ENCODE measurements at places on chromosomes 2 and 18.

- no peak for DNase-seq
These were observed 36.4 kb upstream of the PHLPP1 start for GRCh38 chr18:62678847-62679485.

DNA sequence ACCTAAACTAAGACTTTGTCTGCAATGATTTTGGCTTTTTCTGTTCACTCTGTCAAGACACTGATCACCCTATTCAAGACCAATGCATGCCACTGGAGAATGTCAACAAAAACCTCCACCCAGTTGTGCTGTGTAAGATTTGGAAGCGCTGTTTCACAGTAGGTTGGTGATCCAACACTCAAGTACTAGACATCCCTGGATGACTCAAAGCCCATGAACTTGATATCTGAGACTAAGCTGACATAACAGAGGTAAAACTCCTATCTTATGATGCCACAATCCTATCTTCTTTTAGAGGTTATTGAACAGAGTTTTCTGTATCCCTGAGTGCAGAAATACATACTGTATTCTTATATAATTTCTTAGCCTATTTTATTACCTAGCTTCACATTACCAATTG lies 251.3 kb upstream of the ETAA1 start:
- DNase-seq = no peak

- no peak for DNase-seq
These were observed 526 bp downstream of the PRKRA start for GRCh38 chr2:178450524-178450773.

DNA sequence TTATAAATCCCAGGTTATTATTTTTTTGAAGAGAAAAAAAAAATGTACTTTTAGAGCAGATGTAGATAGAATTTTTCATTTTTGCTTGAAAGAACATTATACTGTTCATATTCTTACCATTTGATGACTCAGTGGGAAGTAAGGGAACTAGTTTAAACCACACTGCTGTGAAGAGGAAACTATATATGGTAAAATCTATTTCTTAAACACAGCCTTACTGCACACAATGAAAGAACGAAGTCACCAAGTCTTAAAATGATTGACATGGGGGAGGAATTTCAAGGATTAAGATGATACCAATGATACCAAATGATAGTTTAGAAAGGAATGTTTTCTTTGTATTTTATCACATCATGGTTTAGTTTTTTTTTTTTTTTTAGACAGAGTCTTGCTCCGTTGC lies 5.0 kb downstream of the ACTR2 start:
- peak; percentile 36 for DNase-seq

- no peak for DNase-seq
These were observed 96.2 kb upstream of the ARHGAP28 start for GRCh38 chr18:6633310-6633709.

- no peak for DNase-seq
These were observed 131.6 kb upstream of the PKDCC start for GRCh38 chr2:41916177-41916576.

DNA sequence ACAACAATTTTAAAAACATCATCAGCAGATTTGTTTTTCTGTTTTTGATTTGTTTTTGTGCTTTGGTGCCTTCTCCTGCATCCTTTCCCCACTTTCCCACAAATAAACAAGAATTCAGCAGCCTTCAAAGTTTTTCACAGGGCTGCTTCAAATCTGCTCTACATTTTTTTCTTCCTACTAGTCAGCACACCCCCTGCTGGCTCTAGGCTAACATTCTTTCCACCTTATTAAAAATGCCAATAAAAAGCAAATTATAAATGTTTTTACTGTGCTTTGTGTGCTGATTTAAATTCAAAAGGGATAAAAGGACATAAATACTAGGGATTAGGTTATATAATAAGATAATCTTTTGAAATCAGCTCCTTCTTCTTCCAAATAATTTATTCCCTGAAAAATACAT lies 6.2 kb upstream of the CNTNAP5 start:
- no peak for DNase-seq

DNA sequence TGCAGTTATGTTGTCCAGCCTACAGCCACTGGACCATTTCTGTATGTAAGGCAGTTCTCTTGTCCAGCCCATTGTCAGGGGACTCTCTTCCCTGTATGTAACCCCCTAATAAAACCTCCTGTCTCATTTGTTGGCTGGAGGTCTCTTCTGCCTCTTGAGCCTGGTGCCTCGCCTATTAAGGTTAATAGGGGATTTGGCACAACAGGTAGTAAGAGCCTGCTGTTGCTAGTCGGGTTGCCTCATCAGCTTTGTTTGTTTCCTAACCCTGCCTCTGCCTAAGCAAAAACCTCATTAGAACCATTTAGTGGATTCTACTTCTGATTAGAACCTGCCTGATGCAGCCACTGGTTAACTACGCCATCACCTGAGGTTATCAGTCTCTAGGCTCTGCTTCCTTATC lies 62.2 kb upstream of the STPG4 start:
- no peak for DNase-seq

DNA sequence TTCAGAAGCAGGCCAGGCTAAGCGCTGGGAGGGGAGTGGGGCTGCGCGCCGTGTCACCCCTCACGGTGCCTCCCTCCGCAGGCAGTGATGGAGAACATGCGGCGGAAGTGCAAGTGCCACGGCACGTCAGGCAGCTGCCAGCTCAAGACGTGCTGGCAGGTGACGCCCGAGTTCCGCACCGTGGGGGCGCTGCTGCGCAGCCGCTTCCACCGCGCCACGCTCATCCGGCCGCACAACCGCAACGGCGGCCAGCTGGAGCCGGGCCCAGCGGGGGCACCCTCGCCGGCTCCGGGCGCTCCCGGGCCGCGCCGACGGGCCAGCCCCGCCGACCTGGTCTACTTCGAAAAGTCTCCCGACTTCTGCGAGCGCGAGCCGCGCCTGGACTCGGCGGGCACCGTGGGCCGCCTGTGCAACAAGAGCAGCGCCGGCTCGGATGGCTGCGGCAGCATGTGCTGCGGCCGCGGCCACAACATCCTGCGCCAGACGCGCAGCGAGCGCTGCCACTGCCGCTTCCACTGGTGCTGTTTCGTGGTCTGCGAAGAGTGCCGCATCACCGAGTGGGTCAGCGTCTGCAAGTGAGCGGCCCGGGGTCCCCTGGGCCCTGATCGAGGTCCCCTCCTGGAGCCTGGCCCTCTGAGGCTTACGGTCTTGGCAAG lies 12.2 kb downstream of the WNT10A start:
- peak; percentile 76 for DNase-seq

GRCh38 chr2:112580084-112580483 lies 4.3 kb upstream of the CHCHD5 start:
- no peak for DNase-seq

GRCh38 chr2:42554392-42554791 lies 14.0 kb upstream of the MTA3 start:
- DNase-seq = no peak

GRCh38 chr2:133843551-133843950 lies 275.3 kb upstream of the NCKAP5 start:
- no peak for DNase-seq

GRCh38 chr2:63736354-63736753 lies 105.3 kb upstream of the UGP2 start:
- peak; percentile 49 for DNase-seq

DNA sequence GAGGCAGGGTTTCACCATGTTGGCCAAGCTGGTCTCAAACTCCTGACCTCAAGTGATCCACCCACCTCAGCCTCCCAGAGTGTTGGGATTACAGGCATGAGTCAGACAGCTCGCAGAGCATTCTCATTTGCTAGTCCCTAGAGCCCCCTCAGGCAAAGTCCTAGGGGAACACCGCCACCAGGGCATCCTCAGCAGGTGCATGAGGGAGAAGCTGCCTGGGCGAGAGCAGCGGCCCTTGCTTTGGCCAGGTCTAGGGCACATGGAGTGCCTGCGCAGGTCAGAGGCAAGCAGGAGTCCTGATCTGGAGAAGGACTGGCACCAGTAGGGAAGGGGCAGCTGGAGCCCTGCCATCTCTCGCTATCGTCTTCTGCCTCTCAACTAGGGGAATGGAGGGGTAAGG lies 32.4 kb downstream of the NGEF start:
- DNase-seq = no peak

GRCh38 chr2:8573234-8573941 lies 108.5 kb upstream of the ID2 start:
- no peak for DNase-seq

- no peak for DNase-seq
These were observed 17.0 kb upstream of the DNER start for GRCh38 chr2:229731363-229731762.

DNA sequence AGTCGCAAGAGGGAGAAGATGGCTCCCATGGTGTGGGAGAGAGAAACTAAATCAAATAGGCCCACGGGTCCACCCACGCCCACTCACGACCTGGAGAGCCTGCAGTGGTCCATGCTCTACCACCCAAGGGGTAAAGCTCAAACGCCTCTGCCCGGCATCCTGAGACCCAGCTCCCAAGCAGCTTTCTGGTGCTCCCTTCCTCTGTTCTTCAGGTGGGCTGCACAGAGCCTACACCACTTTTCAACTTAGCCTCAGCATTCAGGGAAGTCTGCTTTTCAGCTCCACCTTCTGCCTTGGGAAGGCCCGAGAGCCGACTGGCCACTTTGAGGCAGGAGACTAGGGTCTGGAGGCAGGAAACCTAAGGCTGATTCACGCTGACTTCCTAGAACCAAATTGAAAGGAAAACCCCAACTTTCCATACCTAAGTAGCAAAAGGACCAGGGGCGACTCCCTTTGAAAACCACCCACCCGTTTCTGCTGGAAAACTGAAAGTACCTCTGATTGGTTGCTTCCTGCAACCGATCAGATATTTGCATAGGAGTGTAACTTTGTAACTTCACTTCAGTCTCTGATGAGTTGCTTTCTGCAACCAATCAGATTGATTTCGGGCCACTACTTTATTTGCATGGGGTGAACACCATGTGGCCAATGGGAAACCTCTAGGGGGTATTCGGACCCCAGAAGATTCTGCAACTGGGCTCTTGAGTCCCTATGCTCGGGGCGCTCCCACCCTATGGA lies 26.8 kb upstream of the SPATA3 start:
- DNase-seq = no peak

GRCh38 chr2:64914735-64915509 lies 74.3 kb upstream of the SLC1A4 start:
- no peak for DNase-seq

- no peak for DNase-seq
These were observed 214.6 kb upstream of the HAAO start for GRCh38 chr2:43006834-43007543.

DNA sequence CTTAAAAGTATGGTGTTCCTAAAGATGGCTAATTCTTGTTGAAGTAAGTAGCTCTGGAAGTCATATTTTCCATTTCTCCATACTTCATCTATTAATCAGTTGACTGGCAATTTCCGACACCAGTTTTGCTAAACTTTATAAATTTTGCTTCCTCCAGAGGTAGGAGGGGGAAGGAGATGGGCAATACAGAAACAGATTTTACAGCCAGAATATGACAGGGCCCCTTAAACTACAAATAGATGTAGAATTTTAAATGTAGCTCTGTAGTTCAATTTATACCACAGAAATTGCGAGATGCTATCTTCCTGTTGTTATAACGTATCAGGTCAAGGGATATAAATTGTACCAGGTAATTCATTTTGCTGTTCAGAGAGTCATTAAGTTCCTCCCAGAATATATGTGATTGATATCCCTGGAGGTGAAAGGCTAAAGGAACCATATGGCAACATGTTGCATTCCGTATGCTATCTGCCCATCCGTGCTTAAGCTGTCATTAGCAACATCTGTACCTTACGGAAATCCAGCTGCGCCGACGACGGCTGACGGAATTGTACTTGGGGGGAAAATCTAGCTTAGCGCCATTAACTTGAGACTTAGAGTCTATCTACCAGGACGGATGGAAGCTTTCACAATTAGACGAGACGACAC lies 8.4 kb upstream of the NR4A2 start:
- no peak for DNase-seq

DNA sequence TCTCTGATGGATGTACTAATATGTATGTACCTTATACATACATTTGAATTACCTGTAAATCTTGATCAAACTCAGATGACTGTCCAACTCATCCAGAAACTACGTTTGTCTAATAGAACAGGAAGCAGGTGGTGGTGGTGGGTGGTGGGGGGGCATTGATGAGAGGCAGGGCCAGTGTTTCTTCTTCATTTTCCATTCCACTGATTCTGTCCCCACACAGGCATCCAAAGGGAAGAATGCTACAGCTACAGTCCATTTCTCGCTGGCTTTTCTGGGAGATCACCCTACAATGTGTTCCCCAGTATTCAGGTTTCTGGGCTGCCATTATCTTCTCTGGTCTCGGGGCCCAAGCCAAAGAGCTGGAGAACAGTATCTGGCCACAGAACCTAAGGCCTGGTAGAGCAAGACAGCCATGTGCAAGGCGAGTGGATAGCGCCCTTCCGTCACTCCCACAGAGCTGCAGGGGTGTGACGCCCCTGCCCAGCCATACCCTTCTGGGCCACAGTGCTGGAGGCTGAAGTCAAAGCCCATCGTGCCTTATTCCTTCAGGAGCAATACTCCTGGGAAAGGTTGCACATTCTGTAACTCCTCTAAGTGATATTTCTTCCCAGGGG lies 54.5 kb downstream of the BCL11A start:
- no peak for DNase-seq

DNA sequence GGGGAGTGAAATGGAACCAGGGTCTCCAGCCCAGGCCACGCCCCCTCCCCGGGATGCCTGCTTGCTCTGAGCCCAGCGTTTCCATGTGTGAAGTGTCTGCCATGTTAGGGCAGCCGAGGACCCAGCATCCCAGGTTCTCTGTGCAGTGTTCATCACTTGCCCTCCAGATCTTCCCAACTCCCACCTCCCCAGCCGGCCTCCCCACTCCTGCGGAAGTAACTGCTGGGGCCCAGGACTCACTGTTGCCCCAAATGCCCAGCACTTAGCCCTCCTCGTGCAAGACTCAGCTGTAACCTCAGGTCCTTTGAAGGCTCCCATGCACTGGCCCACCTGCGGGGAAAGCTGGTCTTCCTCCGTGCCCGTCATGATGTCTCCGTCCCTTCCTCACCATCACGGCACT lies 9.7 kb upstream of the PXDN start:
- no peak for DNase-seq

GRCh38 chr2:147222506-147222905 lies 622.3 kb upstream of the ACVR2A start:
- no peak for DNase-seq

DNA sequence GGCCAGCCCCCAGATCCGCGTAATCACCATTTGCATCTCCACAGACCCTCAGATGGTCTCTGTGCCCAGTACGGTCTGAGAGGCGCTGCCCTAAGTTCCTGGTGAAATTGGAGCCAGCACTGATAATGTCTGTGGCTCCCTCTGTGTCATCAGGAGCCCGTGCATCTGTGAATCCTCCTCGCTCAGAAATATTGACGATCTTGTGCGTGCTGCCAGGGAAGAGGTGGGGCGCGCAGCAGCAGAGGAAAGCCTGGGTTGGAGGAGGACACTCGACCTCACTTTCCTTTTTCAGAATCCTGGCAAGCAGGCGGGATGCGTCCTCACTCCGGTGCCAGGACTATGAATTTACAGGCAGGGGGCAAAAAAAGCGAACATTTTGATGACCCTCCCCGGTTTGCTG lies 686.1 kb upstream of the SALL3 start:
- DNase-seq = no peak

GRCh38 chr2:5713101-5713500 lies 20.9 kb downstream of the SOX11 start:
- DNase-seq = no peak
